Psoas muscle (tissue), 8 donors: ENCODE measurements at places on chromosomes 3 and 15. TPM values are rescaled to one million over a fixed set of nuclear protein-coding genes. Genes with fewer than 3 reads are reported as not detected.

GRCh38 chr15:77772641-77773402 is 140.1 kb upstream of the LINGO1 start:
- DNase-seq = no peak

DNA sequence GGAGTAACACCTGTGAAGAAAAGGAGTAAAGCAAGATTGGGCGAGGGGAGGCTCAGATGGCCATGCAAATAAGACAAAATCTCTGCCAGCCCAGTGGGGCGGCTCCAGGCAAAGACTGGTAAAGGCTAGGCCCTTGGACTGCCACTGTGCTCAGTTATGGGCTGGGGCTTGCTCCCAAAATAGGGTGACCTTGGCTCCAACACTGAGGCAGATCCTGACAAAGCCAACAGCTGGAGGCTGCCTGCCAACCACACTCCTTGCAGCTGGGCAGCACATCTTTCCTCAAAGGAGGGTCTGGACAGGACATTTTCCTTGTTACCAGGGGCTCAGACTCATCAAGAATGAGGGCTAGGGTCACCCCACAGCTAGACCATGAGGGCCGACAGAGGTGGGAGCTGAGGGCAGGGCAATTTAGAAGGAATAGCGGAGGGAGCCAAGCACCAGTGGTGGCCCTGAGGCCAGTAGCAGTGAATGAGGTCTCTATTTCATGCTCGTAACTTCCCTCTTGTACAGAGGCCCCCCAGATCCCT is 86.1 kb downstream of the CHRD start:
- no peak for DNase-seq

DNA sequence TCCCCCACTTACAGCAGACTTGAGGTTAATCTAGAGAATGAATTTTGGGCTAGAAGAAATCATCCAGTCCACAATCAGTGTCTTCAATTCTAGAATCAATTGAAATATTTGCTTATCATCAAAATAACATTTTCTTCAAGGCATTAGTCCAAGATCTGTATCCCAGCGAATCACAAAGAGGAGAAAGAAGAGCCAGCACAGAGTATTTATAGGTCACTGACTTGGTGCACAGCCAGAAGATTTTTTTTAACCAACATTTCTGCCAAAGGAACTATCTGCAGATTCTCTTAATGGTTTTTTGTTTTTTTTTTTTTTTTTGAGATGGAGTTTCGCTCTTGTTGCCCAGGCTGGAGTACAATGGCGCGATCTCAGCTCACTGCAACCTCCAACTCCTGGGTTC is 178.2 kb downstream of the TNIK start:
- DNase-seq = no peak

DNA sequence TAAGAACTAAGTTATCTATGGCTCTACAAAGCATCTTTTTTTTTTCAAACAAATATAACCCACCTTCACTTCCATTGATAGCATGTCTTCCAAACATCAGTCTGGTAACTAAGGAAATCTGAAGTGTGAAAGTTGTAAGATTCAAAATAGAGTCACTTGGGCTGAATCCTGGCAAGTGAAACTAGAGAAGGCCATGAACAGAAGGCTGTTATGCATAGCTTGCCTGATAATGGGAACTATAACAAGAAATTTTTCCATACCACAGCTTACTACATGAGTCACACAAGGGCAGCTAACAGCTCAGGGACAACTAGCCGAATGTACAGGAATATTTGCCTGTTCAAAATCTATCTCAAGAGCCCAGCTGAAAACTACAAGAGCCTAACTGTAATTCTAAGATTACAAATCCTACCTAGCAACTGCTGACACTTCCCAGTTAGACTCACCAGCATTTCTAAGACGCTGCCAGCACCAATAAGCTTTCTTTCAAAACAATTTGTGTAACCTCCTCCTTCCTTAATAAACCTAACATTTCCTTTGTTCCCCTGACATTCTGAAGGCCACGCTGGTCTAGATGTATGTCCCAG is 1066.5 kb downstream of the PLOD2 start:
- DNase-seq = no peak

- DNase-seq = no peak
Observed at GRCh38 chr15:38164507-38164906, 88.1 kb upstream of the SPRED1 start.

RAP2B gene
- 1.8 TPM for total RNA-seq

DNA sequence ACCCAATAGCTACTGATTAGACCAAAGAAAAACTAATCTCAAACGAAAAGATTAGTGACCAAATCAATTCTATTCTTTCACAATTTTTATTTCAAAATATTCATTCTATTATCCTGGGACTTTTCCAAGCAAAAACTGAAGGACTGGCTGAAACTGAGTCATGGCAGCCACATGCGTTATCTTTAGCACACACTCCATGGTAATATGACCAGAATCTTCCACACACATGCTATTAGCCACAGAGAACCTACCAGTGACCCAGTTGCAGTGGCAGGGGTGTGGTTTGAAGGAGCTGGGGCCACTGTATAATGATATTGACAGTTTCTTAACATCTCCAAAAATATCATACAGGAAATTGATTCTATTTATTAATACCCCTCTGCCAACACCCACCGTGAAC is 154.8 kb upstream of the ABI3BP start:
- DNase-seq = no peak

- DNase-seq = no peak
Observed at GRCh38 chr15:78129751-78130287, 1.4 kb downstream of the CIB2 start.

MEX3B gene
- total RNA-seq = 1.3 TPM

DNA sequence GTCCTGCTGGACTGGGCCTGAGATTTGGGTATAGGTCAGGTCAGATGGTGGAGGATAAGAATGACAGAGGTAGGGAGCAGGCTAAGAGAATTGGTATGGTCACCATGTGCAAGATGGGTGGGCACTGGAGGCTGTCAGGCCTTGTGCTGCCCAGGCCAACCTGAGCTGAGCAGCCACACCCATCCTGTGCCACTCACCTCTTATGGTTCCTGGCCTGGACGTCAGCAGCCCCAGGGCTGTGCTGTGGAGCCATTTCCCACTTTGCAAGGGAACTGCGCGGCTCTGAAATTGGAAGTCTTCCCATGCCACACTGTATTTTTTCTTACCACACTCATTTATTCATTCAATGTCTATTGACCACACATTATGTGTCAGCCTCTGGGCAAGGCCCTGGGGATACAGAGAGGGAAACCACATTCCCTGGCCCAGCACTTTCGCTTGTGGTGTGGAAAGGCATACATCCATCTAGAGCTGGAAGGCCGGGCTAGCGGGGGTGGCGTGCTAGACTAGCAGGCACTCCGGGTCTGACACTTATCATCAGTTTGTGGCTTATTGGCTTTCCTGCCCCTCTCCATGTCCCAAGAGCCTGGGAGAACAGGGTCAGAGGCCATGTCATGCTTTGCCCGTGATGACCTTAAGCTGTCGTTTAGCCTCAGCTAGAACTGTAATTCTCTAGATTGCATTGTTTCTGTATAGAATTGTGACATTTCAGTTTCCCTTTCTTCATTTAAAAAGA is 51.1 kb upstream of the POLG start:
- no peak for DNase-seq

SCN11A gene
- total RNA-seq = not detected

GRCh38 chr3:50390508-50391224 is 31.3 kb upstream of the TMEM115 start:
- DNase-seq = peak; percentile 62

- no peak for DNase-seq
Observed at GRCh38 chr15:99508852-99509251, 56.9 kb upstream of the MEF2A start.

- DNase-seq = no peak
Observed at GRCh38 chr15:41950489-41950888, 21.9 kb downstream of the EHD4 start.

- no peak for DNase-seq
Observed at GRCh38 chr3:167662919-167663400, 9.2 kb upstream of the WDR49 start.

DNA sequence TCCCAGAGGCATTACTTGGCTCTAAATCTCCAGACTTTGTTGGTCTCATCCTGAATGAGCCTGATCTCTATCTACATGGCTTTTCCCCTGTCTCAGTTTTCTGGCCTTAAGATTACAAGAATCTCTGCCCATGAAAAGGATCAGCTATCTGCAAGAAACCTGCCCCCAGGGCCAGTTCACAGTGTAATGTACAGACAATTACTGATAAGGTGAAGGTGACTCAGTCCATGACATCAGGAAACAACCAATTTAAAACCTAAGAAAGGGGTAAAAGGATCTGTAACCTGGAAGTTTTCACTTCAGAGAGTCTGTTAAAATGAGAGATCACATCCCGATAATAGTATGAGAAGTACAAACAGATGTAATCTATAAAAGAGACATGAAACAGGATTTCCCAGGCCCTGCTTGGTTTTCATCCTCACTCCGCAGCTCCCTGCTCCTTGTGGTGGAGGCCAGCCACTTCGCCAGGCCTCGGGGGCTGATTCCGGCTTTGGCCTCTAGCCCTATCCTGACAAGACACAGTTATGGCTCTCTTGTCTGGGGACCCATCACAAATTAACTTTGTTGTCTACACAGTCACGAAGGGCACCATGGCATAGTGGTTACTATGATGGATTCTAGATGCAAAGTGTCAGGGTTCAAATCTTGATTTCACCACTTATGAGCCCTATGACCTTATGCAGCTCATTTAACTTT is 136.9 kb downstream of the THSD4 start:
- DNase-seq = no peak

- DNase-seq = no peak
Observed at GRCh38 chr15:38186507-38186906, 66.1 kb upstream of the SPRED1 start.

NMB gene
- total RNA-seq = 1.0 TPM

ZNF654 gene
- 10.7 TPM for total RNA-seq

KNG1 gene
- total RNA-seq = not detected

- no peak for DNase-seq
Observed at GRCh38 chr15:27165590-27165989, 194.6 kb downstream of the GABRG3 start.

GRCh38 chr3:64878362-64878761 is 190.6 kb upstream of the ADAMTS9 start:
- no peak for DNase-seq

OIP5 gene
- total RNA-seq = 3.5 TPM

DNA sequence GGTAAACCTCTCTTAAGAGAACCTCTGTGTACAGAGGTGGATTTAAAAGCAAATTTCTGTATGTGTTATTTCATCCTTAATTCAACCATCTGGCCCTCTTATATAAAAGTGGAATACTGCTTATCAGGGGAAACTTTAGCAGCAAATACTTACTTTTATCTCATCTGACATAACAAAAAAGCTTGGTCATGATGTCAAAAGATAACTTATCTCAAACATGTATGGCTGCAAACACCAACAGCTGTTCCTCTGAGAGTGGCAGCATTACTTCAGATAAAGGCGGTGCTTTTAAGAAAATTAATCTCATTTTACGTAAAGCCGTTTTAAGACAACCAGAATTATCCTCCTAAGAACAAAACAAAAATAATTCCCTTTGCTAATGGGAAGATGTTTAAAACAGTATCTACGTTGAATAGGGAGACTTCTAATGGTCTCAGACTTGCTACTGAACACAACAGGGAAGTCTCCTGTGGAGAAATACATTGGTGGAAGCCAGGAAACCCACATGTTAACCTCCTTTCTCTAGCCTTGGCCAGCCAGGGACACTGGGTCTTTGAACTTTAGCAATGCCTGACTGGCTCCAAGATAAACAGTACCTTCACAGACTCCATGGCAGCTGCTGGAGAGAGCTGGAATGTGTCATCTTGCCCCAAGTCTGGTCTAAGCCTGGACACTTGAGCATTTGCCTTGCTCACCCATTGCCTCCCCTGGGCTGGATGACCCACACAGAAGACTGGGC is 18.1 kb downstream of the ARRDC4 start:
- DNase-seq = no peak

FBLN2 gene
- total RNA-seq = 30.3 TPM

DNA sequence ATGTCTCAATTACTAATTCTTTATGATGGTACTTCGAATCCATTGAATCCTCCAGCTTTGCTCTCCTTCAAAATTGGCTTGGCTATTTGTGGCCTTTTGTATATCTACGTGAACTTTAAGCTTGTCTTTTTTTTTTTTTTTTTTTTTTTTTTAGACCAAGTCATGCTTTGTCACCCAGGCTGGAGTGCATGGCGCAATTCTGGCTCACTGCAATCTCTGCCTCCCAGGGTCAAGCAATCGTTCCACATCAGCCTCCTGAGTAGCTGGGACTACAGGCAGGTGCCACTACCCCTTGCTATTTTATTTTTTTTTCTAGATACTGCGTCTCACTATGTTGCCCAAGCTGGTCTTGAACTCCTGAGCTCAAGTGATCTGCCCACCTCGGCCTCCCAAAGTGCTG is 7.7 kb upstream of the DIPK2A start:
- DNase-seq = peak; percentile 14

GOLGA8M gene
- total RNA-seq = 0.38 TPM

DNA sequence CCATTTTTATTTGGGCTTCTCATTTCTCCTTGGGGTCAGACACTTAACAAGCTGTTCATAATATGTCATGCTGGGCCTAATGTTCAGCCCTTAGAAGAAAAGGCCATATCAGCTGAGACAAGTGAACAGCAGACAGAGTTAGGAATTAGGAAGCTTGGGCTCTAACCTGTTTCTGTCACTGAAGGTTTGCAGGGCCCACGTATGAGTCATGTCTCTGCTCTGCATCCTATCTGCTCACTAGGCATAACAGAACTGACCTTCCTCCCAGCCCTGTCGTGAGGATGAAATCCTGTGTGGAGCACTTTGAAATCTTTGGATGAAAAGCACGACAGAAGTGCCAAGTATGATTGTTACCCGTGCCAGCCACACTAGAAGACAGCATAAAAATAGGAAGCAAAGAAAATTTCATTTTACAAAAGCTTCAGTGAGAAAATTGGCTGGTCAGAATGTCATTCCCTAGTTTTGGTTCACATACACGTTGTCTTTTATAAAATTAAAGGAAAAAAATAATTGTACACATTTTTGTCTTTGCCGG is 26.5 kb upstream of the CD47 start:
- no peak for DNase-seq

DNA sequence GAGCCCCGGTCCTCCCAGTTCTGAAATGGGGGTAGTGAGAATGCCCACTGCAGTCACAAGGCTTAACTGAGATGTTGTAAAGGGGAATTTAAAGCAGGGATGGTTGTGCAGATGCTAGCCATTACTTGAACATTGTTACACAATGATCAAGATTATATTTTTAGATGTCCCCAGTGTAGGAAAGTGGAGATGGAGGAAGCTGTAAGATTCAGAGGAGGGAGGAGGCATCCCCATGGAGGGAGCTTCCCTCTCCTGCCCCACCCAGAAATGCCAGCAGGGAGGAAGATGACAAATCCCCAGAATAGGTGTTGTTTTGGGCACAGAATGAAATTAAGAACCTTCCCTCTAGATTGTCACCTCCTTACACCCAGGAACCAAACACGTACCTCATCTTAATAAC is 46.1 kb downstream of the EFCAB12 start:
- no peak for DNase-seq

DNA sequence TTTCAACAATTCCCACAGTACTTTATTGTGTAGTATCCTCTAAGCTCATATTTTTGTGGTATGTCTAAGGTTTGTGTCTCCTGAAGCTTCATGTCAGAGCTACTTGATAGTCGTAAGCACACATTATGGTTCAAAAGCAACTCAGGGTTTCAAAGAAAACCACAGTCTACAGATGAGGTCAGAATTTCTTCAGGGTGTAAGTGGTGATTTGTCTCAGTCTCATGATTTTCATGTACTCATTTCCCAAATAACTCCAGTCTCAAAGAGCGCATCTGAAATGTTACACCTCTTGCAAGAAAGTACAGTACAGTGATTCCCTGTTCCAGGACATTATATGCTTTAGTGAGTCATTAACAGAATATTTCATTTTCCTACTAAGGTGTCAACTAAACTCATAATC is 47.5 kb upstream of the SSR3 start:
- no peak for DNase-seq

- no peak for DNase-seq
Observed at GRCh38 chr3:54134713-54135112, 12.4 kb downstream of the CACNA2D3 start.
